ENCODE measurements at places on chromosomes 6 and 20. TPM values are rescaled to one million over a fixed set of nuclear protein-coding genes. Genes with fewer than 3 reads are reported as not detected.
A peak's percentile ranks its signal among the peaks of the same experiment; 100 is the strongest.

The ORC3 gene
- total RNA-seq: 20.9 TPM

The PRPH2 gene
- total RNA-seq: not detected

The TPBG gene
- 0.62 TPM for total RNA-seq

The VWA7 gene
- total RNA-seq: 1.4 TPM

The HSPA1L gene
- total RNA-seq: 8.4 TPM

The BPI gene
- total RNA-seq: not detected

The MAPK13 gene
- total RNA-seq: 44.9 TPM

The DSTN gene
- 36.3 TPM for total RNA-seq

GRCh38 chr6:135811644-135812526, 39.6 kb upstream of the PDE7B start:
- no peaks in the 10 kb centered on the region for H3K4me1 ChIP-seq
- H3K36me3 ChIP-seq: peaks cover 2% of the 10 kb centered on the region
- no peak overlapping the region for H3K27ac ChIP-seq

GRCh38 chr6:167714152-167714551, 112.6 kb upstream of the AFDN start:
- no peaks in the 10 kb centered on the region for H3K4me1 ChIP-seq
- H3K4me3 ChIP-seq: no peak overlapping the region
- no peaks in the 10 kb centered on the region for H3K36me3 ChIP-seq
- DNase-seq: no peak
- H3K27ac ChIP-seq: no peak overlapping the region

GRCh38 chr6:33967265-33967767, 163.5 kb upstream of the MLN start:
- no peaks in the 10 kb centered on the region for H3K4me1 ChIP-seq
- H3K36me3 ChIP-seq: no peaks in the 10 kb centered on the region
- H3K27me3 ChIP-seq: peaks cover 2% of the 10 kb centered on the region
- no peak overlapping the region for H3K4me3 ChIP-seq
- H3K27ac ChIP-seq: no peak overlapping the region

DNA sequence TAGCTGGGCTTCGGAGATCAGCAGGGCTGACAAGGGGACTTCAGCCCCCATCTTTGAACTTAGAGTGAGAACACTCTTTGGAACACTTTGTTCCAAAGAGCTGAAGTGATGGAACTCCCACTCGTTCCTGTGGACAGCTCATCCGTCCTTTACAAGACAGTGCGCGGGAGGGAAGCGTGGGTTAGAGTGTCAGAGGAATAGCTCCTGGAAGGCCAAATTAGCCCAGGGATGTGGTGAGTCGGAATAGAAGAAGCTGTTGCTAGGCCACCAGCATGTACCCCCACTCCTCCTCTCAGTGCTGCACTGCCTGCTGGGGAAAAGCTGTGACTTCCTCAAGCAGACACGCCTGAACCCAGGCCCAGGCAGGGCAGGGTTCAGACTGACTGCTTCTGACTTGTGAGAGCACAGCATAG, 1.7 kb downstream of the SDCBP2 start:
- H3K27ac ChIP-seq: no peak overlapping the region
- no peaks in the 10 kb centered on the region for H3K27me3 ChIP-seq
- H3K4me1 ChIP-seq: peaks cover 55% of the 10 kb centered on the region
- peaks cover 5% of the 10 kb centered on the region for H3K36me3 ChIP-seq

GRCh38 chr6:36028088-36028876, 674 bp downstream of the MAPK14 start:
- H3K36me3 ChIP-seq: no peaks in the 10 kb centered on the region
- peaks cover 14% of the 10 kb centered on the region for H3K4me1 ChIP-seq
- peak; percentile 20 for DNase-seq
- peak overlapping the region; percentile 75 for H3K27ac ChIP-seq
- no peaks in the 10 kb centered on the region for H3K27me3 ChIP-seq

GRCh38 chr6:35213824-35214756, at the start of gene SCUBE3:
TSS of gene SCUBE3 (plus strand) at chr6:35213956. CDS start at chr6:35214419, 463 bp downstream.
- no peak for DNase-seq
- H3K4me3 ChIP-seq: peak within 1 kb of the TSS; percentile 36
- peaks cover 15% of the 10 kb centered on the region for H3K4me1 ChIP-seq
- no peak within 1 kb of the TSS for H3K27ac ChIP-seq
- H3K36me3 ChIP-seq: no peaks in the 10 kb centered on the region
- peaks cover 24% of the 10 kb centered on the region for H3K27me3 ChIP-seq

DNA sequence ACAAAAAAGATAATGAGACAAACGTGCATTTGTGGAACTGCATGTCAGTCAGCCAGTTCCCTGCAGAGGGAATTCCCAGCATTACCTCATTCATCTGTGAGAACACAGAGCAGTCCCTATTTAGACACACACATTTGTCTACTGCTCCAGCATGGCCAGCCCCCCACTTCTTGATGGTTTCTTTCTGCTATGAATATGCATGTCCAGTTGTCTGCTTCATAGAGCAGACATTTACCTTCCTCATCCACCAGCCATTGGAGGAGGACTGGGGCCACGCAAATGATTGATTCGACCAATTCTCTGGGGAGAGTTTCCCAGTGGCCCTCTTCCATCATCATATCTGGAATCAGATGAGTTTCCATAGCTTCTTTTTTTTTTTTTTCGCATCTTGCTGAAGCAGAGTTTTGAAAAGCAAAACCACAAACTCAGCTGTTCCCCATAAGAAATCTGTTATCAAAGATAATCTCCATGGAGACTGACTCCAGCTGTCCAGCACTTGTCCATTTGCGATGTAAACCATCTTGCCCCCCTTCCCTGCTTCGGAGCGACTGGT, 11.8 kb downstream of the ENPP1 start:
- DNase-seq: no peak
- no peaks in the 10 kb centered on the region for H3K4me1 ChIP-seq
- no peak overlapping the region for H3K27ac ChIP-seq
- no peak overlapping the region for H3K4me3 ChIP-seq
- H3K36me3 ChIP-seq: no peaks in the 10 kb centered on the region

DNA sequence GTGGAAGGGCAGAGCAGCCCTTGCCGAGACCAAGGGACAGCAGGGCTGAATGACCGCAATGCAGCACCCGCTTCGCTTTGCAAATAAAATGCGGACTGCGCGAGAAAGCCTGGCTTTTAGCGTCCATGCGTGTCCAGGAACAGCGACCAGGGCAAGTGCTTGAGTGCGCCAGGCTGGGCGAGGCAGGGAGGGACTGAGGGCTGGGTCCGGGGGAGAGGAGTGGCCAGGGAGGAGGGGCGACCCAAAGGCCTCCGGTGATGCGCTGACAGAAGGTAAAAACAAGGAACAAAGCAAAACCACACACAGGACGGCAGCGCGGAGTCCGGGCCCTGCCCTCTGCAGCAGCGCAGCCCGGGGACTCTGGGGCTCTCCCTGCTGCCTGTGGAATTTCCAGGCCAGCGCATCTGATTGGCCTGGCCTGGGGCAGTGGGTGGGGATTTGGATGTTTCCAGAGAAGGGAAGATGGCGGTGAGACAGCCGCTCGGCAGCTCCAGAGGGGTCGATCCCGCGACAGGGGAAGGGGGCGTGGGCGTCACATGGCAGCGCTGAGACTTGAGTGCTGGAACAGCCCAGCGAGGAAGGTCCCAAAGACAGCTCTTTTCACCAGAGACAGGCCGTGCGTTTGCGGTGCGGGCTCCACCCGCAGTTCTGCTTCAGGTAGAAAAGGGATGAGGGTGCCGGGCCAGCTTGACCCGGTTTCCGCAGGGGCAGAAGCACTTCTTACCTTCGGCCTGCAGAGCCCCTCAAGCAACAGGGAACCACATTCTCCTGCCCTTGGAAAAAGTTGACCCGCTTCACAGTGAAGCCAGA, 51.8 kb downstream of the SSR1 start:
- peak overlapping the region; percentile 75 for H3K4me3 ChIP-seq
- no peak overlapping the region for H3K27ac ChIP-seq
- H3K4me1 ChIP-seq: peaks cover 17% of the 10 kb centered on the region
- no peaks in the 10 kb centered on the region for H3K36me3 ChIP-seq
- H3K27me3 ChIP-seq: no peaks in the 10 kb centered on the region

- peaks cover 5% of the 10 kb centered on the region for H3K36me3 ChIP-seq
- H3K4me3 ChIP-seq: no peak overlapping the region
- DNase-seq: no peak
- peaks cover 7% of the 10 kb centered on the region for H3K4me1 ChIP-seq
- H3K27me3 ChIP-seq: no peaks in the 10 kb centered on the region
Observed at GRCh38 chr6:13660273-13660672, 45.1 kb downstream of the NOL7 start.

GRCh38 chr20:19932170-19932667, 84.9 kb upstream of the NAA20 start:
- H3K27ac ChIP-seq: no peak overlapping the region
- H3K36me3 ChIP-seq: no peaks in the 10 kb centered on the region
- H3K27me3 ChIP-seq: no peaks in the 10 kb centered on the region
- H3K4me1 ChIP-seq: no peaks in the 10 kb centered on the region
- no peak overlapping the region for H3K4me3 ChIP-seq
- DNase-seq: no peak

GRCh38 chr6:36104836-36105235, 25.5 kb upstream of the MAPK13 start:
- no peaks in the 10 kb centered on the region for H3K36me3 ChIP-seq
- no peak for DNase-seq
- H3K27me3 ChIP-seq: no peaks in the 10 kb centered on the region
- no peak overlapping the region for H3K27ac ChIP-seq
- peaks cover 41% of the 10 kb centered on the region for H3K4me1 ChIP-seq
- H3K4me3 ChIP-seq: no peak overlapping the region

Data from T-cell (primary cell).